SJSA1 (cell line): ENCODE measurements at places on chromosomes 11 and 22.

GRCh38 chr11:27487706-27488105 lies 15.1 kb upstream of the LGR4 start:
- DNase-seq: no peak

- DNase-seq: no peak
These were observed 3.7 kb downstream of the LYVE1 start for GRCh38 chr11:10564696-10565318.

- DNase-seq: no peak
These were observed 685.8 kb upstream of the API5 start for GRCh38 chr11:42625757-42626665.

GRCh38 chr22:22087854-22088657 lies 105.5 kb upstream of the TOP3B start:
- no peak for DNase-seq

DNA sequence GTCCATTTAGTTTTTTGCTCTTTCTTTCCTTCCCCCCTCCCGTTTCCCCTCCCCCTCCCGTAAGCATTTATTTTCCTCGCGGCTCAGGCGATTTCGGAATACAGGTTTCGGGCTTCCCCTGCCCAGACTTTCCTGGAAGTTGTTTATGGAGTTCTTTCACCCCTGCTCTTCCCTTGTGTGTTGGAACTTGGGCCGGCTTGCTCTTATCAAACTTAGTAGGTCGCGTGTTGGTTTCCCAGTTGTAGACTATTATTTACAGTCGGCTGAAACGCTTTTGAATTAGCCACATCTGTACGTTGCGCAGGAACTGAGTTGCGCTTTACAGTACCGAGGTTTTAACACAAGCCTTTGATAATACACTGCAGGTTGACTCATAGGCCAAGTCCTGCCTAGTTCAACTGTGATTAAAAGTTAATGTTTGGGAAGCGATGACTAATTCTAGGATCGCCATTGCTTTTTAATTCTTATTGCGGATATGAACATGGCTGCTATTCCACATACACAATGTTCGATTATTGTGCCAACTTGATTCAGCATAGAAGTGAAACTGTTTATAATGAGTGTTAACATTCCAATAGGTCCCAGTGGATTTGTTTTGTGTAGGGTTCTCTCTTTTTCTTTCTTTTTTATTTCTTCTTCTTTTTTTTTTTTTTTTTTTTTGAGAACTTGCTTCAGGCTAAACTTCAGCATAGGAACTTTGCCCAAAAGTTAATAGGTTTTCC lies 1.7 kb downstream of the YAP1 start:
- peak; percentile 46 for DNase-seq

GRCh38 chr22:47295226-47295901 lies 532.9 kb downstream of the TBC1D22A start:
- no peak for DNase-seq

- DNase-seq: no peak
These were observed 1.8 kb upstream of the RNF169 start for GRCh38 chr11:74746868-74747267.

GRCh38 chr11:36400766-36401455 lies 104.8 kb downstream of the PRR5L start:
- no peak for DNase-seq

DNA sequence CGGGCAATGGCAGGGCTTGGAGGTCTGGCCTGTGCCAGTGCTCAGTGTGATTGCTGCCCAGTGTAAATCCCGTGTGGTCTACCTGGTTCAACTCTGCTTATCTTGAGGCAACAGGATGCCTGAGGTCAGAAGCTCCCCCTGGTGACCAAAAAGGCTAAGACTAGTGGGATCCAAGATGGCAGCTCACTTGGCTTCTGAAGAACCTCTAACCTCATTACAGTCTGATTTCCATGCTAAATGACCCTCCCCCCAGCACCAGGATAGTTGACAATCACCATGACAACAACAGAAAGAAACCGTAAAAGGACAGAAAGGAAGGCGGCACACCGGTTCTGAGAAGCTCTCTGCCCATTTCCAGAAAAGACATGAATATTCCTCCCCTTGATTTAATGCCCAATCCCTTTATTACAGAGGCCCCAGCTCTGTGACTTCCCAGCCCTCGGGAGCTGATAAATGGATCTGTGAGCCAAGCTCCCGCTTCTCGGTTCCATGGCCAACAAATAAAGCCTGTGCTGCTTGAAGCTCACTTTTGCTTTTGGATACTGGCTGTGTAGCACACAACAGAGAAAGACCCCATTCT lies 398.4 kb downstream of the CTTN start:
- DNase-seq: no peak

DNA sequence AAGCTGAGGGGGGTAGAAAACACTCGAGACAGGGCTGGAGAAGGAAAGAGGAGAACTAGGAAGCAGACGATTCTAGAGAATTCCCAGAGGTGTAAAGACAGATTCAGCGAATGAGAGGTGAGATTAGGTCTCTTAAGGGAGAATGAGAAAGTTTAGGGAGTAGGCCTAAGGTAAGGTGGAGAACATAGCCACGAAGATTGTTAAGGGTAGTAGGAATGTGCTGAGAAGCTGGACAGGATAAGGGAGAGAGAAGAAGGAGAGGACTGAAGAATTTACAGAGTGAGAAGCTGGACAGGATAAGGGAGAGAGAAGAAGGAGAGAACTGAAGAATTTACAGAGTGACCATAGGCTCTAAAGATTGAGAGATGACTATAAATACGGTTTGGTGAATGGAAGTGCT lies 908 bp downstream of the PPME1 start:
- no peak for DNase-seq

- DNase-seq: no peak
These were observed 1.2 kb downstream of the GAS2L1 start for GRCh38 chr22:29307596-29308147.

- no peak for DNase-seq
These were observed 61.3 kb downstream of the ELFN2 start for GRCh38 chr22:37365950-37366349.

- DNase-seq: no peak
These were observed 3.6 kb upstream of the OR2AT4 start for GRCh38 chr11:75100314-75100713.

- DNase-seq: no peak
These were observed 11.0 kb downstream of the CSTPP1 start for GRCh38 chr11:46947399-46948077.

DNA sequence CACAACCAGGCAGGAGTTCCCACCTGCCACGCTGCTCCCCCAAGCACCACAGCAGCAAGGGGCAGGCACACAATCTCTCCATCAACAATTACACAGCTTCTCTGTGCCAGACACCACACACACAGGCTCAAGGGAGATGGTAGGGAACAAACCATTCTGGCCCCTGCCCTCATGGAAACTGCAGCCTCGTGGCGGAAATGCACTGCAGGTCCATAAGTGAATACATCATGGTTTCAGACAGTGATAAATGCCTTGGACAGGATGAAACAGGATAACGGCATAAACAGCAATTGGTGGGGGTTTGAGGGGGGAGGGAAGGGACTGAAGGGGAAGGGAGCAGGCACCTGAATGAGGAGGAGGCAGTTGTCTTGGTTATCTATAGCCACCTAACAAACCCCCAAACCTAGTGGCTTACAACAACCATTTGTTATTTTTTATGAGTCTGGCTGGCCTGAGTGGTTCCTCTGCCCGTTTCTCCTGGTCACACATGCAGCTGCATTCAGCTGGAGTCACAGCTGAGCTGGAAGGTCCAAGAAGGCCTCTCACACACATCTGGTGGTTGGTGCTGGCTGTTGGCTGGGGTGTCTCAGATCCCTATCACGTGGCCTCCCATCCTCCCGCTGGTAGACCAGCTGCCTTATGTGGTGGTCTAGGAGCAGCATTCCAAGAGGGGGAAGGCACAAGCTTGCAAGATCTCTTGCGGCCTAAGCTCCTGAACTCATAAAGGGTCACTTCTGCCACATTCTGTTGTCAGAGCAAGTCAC lies 15.0 kb upstream of the YWHAH start:
- DNase-seq: no peak

DNA sequence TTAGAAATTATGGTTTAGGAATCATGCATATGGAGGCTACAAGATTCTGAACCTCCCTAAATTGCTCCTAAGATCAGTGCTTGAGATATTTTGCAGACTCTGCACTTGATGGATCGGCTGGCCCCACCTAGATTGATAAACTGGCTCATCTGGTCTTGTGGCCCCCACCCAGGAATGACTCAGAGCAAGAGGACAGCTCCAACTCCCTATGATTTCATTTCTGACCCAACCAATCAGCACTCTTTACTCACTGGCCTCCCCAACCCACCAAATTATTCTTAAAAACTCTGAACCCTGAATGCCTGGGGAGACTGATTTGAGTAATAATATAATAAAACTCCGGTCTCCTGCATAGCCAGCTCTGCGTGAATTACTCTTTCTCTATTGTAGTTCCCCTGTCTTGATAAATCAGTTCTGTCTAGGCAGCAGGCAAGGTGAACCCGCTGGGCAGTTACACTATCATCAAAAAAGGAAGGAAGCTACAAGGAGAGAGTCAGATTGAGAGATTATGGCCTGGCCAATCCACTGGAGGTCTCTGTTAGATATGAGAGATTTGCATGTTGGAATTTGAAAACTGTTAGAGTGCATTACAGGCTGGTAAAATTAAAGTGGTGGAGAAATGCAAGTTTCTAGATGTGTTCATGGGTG lies 245.8 kb downstream of the CSNK2A3 start:
- no peak for DNase-seq

- DNase-seq: no peak
These were observed 3.1 kb downstream of the GAB2 start for GRCh38 chr11:78414321-78415051.

DNA sequence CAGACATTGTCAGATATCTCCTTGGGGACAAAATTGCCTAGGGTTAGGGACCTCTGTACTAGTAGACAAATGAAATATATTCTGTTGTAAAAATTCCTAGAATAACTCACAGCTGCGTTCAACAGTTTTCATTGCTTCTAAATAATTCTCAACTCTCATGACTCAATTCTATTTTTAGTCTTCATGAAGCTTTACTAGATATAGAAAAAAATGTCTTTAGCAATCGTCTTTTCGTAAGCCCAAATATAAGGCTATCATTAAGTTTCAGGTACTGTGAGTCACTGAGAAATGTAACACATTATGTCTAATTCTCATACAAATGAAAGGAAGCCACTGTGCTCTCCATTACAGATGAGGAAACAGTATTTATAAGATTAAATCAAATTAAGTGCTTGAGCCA lies 6.4 kb downstream of the MMP12 start:
- no peak for DNase-seq

GRCh38 chr11:118845369-118845768 lies 38.3 kb upstream of the CXCR5 start:
- no peak for DNase-seq

GRCh38 chr11:61609980-61610366 lies 29.1 kb upstream of the SYT7 start:
- DNase-seq: no peak

GRCh38 chr11:127632546-127632945 lies 632.0 kb upstream of the KIRREL3 start:
- no peak for DNase-seq

DNA sequence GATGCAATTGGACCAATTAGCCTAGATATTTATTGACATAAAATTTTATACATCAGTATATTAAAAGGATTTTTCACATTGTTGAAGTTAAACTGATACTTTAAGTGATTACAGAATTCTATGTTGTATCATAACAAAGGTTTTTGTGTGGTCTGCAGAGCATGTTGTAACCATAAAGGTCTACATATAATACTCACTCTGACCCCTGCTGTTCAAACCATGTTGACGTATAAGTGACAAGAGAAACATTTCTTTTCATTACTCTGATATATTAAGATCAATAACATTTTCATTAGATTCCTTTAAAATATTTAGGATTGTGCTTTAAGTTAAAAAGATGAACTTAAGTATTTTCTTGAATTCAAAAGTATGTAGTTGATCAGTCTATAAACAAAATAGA lies 63.9 kb downstream of the GAS2 start:
- DNase-seq: no peak

- DNase-seq: no peak
These were observed 18.2 kb upstream of the OR10W1 start for GRCh38 chr11:58286249-58286648.
